ENCODE measurements at places on chromosomes 7 and 10.

DNA sequence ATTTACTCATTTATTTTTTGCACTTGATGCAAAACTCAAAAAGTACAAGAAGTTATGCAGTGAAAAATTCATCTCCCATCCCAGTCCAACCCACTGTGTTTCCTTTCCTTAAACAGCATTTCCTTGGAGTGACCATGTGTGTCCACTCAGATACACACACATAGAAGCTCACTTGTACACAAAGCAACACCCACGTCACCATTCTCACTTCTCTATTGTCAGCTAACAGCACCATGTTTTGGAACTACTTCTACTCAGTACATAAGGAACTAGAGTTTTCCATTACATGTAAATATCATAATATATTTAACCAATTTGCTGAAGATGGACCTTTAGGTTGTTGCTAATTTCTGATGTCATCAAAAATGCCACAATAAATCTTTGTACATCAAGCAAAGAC is 167.6 kb downstream of the GRID1 start:
- DNase-seq: peak; percentile 52

DNA sequence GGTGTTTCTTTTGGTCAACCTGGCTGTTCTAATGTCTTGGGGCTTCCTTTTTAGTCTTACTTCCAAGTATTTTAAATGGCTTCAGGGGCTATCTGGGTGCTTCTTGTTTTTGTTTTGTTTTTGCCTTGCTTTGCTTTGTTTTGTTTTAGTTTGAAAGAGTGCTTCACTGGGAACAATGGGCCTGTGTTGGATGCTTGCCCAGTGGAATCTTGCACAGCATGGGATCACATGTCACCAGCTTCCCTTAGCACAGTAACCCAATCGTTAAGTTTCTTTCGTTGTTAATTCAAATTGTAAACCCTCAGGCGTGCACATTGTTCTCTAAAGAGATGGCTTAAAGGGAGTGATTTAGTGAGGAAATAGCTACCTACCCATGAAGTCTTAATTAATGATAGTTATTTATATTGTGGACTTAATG is 8.9 kb downstream of the COL17A1 start:
- DNase-seq: peak; percentile 8

- no peak for DNase-seq
Observed at GRCh38 chr10:24457661-24458318, 248.9 kb downstream of the KIAA1217 start.

- DNase-seq: no peak
Observed at GRCh38 chr10:114719311-114719710, 61.2 kb upstream of the ABLIM1 start.

DNA sequence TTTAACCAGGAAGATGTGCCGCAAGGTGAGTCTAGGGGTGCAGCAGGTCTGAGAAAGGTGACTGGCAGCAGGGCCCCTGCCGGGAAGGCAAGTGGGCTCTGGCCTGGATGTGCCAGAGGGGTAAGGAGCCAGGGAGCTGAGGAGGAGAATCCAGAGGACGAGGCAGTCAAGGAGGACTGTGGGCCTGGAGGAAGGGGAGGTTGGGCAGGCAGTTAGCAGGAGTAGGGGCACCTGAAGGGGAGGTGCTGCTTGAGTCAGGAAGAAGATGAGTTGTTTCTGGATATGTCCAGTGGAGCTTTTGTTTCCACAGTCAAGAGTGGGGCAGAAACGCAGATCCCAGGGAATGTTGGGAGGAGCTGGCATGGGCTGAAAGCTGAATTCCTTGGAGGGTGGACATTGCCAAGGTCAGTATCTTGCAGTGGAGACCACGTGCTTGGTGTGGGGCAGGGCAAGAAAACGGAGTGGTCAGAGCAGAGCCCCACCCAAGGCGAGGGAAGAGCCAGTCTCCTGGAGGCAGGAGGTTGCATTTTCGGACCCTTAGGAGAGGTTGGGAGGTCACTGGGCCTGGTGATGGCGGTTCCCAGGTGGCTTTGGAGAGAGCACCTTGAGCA is 34.0 kb downstream of the MINDY4 start:
- no peak for DNase-seq

GRCh38 chr10:22810643-22811465 is 96.5 kb upstream of the PIP4K2A start:
- DNase-seq: no peak

Data from suppressor macrophage (primary cell).